Naive thymus-derived CD4-positive, alpha-beta T cell (primary cell): ENCODE measurements at places on chromosomes 7 and 10. TPM values are rescaled to one million over a fixed set of nuclear protein-coding genes. Genes with fewer than 3 reads are reported as not detected.

AOC1 gene
- not detected for total RNA-seq

ABCB1 gene
- total RNA-seq, result 14.3 TPM

PTF1A gene
- total RNA-seq, result not detected

UNCX gene
- not detected for total RNA-seq

PLCE1 gene
- not detected for total RNA-seq

LIPN gene
- total RNA-seq, result 5.1 TPM

PITX3 gene
- total RNA-seq, result not detected

HOXA4 gene
- total RNA-seq, result not detected

ZNF37A gene
- 23.2 and 26.9 TPM in 2 replicates for total RNA-seq

FGFBP3 gene
- total RNA-seq, result 2.1 TPM

RPEL1 gene
- not detected for total RNA-seq

NEUROG3 gene
- not detected for total RNA-seq

MEIG1 gene
- total RNA-seq, result not detected

GFRA1 gene
- total RNA-seq, result not detected

CCDC172 gene
- total RNA-seq, result not detected

TEX36 gene
- total RNA-seq, result not detected in 2 replicates

STK31 gene
- 0.81 TPM for total RNA-seq

PNLIPRP3 gene
- not detected for total RNA-seq

LRRN3 gene
- total RNA-seq, result 278 TPM

SCART1 gene
- total RNA-seq, result 1.9 and 2.3 TPM in 2 replicates

SLC18A3 gene
- total RNA-seq, result not detected

NPSR1 gene
- total RNA-seq, result not detected

DRGX gene
- total RNA-seq, result not detected

NRAP gene
- not detected for total RNA-seq

KCP gene
- total RNA-seq, result 0.32 TPM

FAM107B gene
- total RNA-seq, result 175 TPM

TFPI2 gene
- total RNA-seq, result 0.77 TPM

FAM25G gene
- total RNA-seq, result not detected

ZNF800 gene
- total RNA-seq, result 60.3 TPM

NXPH1 gene
- total RNA-seq, result not detected

HKDC1 gene
- total RNA-seq, result 2.2 and 3.8 TPM in 2 replicates
